ELR (cell line): ENCODE measurements at places on chromosomes 11 and 22.

- DNase-seq, result no peak
Observed at GRCh38 chr11:120622189-120622875, 110.8 kb downstream of the GRIK4 start.

DNA sequence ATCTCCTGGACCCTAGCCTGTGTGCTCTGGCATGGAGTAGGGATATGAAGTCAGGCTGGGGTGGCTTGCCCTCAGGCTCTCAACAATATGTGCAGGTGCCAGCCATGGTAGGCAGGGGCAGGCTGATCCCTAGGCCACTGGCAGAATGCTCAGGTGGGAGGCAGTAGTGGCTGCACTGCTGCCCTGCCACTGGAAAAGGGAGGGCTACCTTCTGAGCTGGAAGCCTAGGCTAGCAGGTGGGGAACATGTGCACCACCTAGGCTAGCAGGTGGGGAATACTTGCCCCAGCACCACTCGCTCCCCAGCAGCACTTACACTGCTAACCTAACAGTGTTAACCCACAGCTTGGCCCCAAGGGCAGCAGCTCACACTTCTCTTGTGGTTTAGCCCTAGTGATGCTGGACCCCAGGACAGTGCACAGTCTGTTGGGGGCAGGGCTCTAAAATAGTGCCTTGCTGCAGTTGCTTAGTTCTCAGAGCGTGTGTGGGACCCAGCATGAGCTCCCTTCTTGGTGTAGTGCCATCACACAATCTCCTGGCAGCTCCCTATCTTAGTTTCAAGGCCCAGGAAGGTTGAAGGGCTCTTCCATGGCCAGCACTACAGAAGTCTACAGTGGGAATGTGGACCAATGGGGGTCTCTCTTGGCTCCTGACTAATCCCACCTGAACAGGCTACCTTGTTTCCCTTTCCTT, 130.8 kb downstream of the FCHSD2 start:
- DNase-seq, result no peak

DNA sequence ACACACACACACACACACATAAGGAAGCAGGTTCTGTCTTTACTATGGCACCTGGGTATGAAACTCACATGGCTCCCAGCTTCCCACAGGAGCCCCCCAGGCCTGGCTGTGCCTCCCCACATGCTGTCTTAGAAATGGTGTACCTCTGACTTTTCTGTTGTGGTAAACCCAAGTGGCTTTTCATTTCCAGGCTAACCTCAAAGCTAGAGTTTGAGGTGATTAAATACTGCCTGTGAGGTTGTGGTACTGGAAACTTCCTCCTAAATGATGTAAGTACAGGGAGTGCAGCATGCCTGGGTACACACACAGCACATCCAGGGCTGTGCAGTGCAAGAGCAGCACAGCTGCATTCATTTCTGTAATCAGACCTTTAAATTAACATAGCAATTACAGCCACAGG, 34.4 kb downstream of the ME3 start:
- DNase-seq, result peak; percentile 49

DNA sequence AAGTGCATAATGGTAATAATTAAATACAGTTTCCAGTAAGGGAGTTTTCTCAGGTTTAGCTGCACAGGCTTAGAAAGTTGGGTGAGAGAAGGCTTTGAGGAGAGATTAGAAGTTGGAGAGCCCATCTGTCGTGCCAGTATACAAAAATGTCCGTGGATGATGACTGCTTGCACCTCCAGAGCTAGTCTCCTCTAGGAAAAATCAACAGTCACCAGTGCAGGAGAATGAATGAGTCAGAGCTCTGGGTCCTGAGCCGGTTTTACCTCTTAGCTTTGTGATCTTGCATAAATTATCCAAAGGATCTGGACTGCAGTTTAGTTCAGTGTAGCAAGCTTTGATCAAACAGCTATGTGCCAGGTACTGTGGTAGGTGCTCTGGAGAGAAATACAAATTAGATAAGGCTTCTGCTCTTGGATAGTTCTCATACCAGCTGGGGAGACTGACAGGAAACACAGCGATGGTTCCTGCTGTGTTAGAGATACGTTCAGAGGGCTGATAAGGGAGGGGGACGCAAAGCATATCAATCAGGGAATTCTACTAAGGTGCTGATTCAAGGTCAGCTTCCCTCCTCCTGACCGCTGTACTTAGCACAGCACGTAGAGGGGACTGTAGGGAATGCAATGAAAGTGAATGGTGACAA, 125.9 kb downstream of the TEAD1 start:
- DNase-seq, result peak; percentile 87

DNA sequence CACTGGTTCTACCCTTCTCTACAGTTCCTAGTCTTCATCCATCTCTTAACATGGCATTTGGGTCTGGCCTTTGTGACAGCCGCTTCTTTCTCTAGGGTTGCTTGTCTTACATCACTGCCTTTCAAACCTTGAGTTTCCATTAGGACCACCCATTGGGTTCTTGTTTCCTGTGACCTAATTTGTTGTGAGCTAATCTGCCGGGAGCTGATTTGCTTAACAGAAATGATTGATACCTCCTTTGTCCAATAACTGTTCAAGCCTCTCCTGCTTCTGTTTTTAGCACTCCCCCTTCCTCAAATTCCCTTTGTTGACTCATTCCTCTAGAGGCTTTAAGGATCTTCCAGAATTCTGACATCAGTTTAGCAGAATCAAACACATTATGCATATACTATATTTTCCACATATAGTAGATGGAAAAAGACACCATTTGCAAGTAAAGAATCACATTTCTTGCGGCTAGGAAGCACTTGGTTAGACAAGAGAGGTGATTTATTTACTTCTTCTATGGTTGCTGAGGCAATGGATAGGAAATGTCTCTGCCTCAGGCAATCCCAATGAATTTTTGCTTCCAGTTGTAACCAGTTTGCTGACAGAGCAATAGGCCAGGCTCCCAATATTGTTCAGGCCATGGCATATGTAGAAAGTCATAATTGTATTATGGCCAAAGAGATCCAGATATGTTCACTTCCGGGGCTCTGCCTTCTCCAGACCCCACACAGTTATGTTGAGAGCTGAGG, 130.7 kb downstream of the SNX19 start:
- DNase-seq, result peak; percentile 53

DNA sequence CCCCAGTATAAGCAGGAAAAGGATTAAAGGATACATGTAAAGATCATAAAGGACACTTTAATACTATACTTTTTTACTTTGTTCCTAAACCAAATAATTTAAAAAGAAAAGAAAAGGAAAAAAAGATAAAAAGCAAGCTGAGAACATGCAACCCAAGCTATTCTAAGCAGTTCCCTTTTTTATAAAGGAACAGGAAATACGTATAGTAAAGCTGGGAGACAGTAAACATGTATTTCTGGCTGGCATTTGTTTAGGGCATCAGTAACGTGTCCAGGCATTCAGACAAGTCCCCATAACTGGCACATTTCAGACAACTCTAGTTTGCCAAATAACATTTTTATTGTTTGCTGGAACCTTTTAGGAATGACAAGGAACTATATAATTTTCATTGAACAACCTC, 24.9 kb downstream of the BCO2 start:
- DNase-seq, result no peak
